ENCODE measurements at places on chromosomes 13 and 19.
A peak's percentile ranks its signal among the peaks of the same experiment; 100 is the strongest.

- no peak for DNase-seq
These were observed 297.1 kb downstream of the UQCRFS1 start for GRCh38 chr19:28915737-28916460.

DNA sequence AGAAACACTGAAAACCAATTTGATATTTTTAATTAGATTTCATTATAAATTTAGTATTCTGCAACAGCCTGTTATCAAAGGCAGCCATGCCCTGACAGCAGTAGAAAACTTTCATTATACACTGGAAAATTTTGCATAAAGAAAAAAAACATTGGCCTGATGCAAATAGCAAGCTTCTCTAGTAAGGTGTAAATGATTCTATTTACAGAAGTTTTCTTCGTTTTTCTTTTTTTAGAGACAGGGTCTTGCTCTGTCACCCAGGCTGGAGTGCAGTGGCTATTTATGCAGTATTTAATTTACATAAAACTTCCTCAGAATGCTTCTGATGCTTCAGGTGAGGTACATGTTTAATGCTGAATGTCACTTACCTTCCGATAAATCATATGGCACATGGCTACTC, 67.0 kb downstream of the ABCC4 start:
- no peak for DNase-seq

DNA sequence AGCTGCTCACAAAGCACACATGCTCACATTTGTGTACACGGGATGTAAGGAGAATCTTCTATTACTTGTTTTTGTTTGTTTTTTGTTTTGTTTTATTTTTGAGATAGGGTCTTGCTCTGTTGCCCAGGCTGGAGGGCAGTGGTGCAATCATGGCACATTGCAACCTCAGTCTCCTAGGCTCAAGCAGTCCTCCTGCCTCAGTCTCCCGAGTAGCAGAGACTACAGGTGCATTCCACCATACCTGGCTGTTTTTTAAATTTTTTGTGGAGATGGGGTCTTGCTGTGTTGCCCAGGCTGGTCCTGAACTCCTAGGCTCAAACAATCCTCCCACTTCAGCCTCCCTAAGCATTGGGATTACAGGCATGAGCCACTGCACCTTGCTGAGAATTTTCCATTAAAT, 41.8 kb downstream of the KCNC3 start:
- no peak for DNase-seq

GRCh38 chr19:16039081-16039480, 37.2 kb upstream of the TPM4 start:
- DNase-seq = no peak

DNA sequence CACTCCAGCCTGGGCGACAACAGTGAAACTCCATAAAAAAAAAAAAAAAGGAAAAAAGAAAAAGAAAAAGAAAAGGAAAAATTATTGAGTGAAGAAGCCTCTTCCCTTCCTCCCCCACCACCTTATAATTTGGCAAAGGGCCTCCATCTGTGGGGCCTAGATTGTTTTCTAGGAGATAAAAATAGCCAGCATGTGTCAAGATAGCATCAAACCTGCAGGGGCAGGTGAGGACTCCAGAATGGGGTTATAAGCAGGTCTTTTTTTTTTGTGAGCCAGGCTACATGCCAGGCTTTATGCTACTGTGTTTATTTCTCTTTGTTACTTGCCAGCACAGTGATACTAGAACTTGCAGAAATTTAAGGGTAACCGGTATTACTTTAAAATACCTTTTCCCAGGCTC, 11.7 kb upstream of the TRIM13 start:
- DNase-seq = no peak

GRCh38 chr13:53052675-53053074, 24.1 kb downstream of the OLFM4 start:
- no peak for DNase-seq

DNA sequence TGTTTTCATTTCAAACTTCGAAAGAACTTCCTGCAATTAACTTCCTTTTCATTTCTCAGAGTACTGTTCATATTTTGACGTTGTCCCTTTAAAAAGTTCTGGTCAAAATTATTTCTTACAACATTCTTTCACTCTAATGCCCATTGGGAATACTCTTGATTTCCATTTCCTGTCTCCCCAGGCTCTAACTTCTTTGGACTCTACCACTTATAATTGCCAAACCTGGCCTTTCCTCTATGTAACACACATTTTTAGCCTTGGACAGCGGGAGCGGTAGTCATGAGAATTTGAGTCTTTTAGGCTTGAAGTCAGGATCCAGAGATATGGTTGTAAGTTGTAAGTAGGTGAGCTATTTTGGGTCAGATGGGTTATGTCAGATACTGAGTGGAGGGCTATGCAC, 163.5 kb upstream of the SPRY2 start:
- DNase-seq = no peak

DNA sequence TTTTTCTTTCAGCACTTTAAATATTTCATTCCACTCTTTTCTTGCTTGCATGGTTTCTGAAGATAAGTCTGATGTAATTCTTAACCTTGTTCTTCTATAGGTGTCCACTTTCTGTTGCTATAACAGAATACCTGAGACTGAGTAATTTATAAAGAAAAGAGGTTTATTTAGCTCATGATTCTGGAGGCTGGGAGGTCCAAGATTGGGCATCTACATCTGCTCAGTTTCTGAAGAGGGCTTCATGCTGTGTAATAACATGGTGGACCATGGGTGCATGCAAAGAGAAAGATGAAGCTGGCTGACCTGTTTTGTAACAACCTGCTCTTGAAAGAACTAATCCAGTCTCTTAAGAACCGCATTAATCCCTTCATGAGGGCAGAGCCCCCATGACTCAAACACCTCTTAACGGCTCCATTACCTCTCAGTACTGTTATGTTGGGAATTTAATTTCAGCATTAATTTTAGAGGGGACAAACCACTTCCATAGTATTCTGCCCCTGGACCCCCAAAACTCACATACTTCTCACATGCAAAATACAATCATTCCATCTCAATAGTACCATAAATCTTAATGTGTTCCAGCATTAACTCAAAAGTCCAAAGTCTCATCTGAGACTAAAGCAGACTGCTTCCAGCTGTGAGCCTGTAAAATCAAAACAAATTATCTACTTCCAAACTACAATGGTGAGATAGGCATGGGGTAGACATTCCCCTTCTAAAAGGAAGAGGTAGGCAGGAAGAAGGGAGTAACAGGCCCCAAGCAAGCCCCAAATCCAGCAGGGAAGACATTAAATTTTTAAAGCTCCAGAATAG, 9.6 kb upstream of the FGF9 start:
- no peak for DNase-seq

DNA sequence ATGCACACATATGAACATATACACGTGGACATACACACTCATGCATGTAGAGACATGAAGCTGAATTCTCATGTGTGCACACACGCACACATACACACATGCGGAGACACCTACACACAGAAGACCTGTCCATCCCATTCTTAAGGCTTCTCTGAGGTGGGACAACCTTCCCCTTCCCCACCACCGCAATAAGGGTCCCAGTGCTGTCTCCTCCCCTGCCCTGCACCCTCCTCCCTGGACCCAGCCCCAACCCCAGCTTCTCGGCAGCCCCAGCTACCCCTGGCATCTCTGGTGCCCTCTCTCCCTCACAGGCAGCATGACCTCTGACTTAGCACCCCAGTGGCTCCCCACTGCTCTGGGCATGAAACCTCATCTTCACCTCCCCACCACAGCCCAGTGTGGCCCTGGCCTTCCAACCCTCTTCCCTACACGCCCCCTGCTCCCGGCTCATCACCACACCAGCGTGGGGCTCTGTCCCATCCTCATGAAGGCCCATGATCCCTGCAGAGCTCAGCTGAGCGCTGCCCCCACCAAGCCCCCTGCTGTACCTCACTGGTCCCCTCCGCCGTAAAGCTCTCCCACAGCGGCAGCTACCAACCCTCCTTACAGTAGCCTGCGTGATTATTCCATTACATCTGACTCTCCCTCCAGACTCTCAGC, 204.1 kb upstream of the ZNF536 start:
- no peak for DNase-seq

DNA sequence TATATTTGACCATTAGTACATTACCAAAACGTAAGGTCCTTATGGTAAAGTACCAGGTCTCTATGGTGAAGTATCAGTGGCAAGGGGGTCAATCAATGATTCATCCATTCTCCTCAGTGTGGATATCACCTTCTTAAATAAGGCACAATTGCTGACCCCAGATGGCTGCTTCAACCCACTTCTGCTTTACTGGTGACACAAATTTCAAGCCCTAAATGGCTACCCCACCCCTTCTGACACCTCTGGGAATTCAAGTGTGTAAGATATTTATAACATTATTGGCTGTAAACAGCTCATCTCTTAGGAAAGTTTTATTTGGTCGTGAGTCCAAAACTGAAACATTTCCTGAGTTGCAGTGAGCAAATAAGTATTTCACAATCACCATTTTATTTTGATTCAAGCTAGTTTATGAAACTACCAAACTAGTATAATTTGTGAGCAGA, 7.9 kb upstream of the WBP4 start:
- DNase-seq = no peak

GRCh38 chr19:31119951-31120690, 229.1 kb downstream of the TSHZ3 start:
- no peak for DNase-seq

DNA sequence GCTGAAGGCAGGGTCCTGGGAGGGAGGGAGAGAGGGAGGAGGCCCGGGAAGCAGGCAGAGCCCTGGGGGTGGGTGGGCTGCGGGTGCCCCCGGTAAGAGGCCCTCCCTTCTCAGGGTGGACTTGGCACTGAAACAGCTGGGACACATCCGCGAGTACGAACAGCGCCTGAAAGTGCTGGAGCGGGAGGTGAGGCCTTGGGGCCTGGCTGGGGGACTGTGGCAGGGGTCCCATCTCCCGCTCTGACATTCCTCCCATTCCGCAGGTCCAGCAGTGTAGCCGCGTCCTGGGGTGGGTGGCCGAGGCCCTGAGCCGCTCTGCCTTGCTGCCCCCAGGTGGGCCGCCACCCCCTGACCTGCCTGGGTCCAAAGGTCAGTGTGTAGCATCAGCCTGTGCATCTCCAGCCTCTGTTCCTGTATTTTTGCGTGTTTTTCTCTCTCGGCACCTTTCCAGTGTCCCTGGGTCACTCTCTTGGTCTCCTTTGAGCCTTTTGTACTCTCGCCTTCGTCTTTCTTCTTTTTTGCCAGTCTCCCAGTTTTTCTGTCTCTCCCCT, 53.4 kb downstream of the TRPM4 start:
- DNase-seq = no peak

- DNase-seq = no peak
These were observed 1207.8 kb downstream of the EFNB2 start for GRCh38 chr13:105327581-105328126.

DNA sequence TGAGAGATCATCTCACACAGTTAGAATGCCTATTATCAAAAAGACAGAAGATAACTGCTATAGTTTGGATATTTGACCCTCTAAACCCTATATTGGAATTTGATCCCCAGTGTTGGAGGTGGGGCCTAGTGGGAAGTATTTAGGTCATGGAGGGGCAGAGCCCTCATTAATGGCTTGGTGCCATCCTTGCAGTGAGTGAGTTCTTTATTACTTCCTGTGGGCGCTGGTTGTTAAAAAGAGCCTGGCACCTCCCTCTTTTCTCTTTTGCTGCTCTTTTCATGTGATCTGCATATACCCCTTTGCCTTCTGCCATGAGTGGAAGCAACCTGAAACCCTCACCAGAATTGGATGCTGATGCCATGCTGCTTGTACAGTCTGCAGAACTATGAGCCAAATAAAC, 66.8 kb downstream of the TDRD3 start:
- no peak for DNase-seq

DNA sequence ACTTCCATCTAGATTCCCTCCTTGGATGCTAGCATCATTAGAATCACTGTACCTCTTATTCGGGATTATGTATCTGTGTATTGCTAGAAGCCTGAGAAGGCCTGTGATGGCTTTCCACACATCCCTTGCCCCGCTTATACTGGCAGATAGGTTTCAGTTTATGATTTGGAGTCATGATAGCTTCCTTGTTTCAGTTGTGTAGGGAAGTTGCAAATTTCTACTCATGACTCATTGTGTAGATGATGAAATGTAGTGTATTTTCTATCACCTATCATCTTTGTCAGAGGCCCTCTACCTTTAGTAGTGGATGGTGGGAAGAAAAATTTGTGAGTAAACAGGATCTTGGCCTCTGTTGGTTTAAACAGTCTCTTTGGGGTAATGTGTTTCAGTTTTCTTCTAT, 165.2 kb downstream of the GGACT start:
- no peak for DNase-seq

- DNase-seq = no peak
These were observed 6.1 kb upstream of the WASF3 start for GRCh38 chr13:26551255-26551860.

- DNase-seq = no peak
These were observed 749.4 kb downstream of the UQCRFS1 start for GRCh38 chr19:28463493-28464053.

GRCh38 chr19:39167461-39168257, 29.1 kb upstream of the NCCRP1 start:
- no peak for DNase-seq

GRCh38 chr13:61831026-61831425, 415.4 kb upstream of the PCDH20 start:
- no peak for DNase-seq

DNA sequence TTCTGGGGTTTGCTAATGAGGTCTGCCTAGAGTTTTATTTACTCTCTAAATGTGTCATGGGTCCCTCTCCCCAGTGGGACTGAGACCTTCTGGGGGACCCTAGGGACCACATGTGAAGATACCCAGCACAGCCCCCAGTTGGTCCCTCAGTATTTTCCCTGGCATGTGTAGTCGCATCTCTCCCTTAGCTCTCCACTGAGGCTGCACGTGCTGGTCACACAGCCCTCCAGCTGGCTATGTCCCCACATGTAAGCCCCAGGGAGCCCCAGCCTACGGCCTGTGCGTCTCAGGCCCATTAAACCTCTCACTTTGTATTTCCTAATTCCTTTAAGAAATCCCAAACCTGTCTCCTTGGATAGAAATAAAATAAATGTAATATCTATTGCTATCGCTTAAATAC, 189.6 kb upstream of the TSHZ3 start:
- DNase-seq = no peak

DNA sequence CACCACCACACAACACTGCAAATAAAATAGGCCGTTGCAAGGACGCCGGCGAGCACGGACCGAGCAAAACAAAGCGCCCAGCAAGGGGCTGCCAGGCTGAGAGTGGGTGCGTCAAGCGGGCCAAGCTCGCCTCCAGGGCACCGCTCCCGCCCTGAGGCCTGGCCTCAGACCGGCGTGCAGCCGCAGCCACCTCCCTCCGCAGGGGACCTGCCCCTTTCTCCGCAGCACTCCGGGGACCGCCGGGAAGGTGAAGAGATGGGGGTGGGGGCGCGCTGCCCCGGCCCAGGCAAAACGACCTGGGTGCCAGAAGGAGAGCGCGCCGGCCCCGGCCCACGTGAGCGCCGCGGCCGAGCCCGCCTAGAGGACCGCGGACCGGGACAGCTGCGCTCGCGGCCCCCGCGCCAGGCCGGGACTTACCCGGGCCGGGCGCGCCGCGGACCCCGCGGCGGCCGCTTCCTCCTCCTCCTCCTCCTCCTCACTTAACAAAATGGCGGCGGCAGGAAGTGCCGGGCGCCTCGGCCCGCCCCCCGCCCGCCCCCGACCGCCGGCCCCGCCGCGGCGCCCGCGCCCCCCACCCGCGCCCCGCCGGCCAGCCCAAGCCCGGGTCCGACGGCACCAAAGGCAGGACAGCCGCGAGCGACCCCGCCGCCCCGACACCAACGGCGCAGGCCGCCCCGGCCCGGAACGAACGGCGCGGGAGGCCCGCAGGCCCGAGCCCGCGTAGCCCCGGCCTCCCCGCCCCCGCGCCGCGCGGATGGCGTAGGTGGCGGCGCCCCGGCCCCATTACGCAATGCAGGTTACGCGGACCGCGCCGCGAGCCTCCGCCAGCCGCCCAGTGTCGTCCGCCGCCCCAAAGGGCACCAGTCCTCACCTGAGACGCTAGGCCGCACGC, 674 bp downstream of the BRD4 start:
- peak; percentile 40 for DNase-seq

- DNase-seq = no peak
These were observed at the start of gene CLEC17A for GRCh38 chr19:14582894-14583340. Gene CLEC17A (plus strand): TSS chr19:14583084. CDS start chr19:14583161, 77 bp downstream.

Data from activated T-helper 1 cell treated with Interleukin-2 at 50 U/mL for 16 hours (primary cell).